ENCODE measurements at places on chromosomes 16 and 17.
A peak's percentile ranks its signal among the peaks of the same experiment; 100 is the strongest.

DNA sequence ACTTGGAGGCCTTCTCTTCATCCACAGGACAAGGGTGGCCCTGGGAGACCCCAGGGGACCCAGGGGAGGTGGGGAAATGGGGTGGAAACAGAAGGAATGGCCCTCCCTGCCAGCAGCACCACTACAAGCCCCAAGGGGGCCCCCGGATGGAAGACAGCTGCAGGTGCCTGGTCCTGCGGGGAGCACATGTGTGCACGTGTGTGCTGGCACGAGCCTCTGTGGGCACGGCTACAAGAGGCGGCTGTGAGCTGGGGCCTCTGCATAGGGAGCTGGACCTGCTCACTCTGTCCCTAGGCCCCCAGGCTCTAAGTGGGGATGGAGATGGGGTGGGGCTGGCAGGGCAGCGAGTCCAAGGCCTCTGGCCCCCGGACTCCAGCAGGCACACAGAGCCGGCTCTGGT is 13.2 kb upstream of the AATK start:
- no peak overlapping the region for H3K4me3 ChIP-seq
- no peak for DNase-seq
- H3K27me3 ChIP-seq, result no peaks in the 10 kb centered on the region
- no peaks in the 10 kb centered on the region for H3K36me3 ChIP-seq
- no peaks in the 10 kb centered on the region for H3K4me1 ChIP-seq
- H3K27ac ChIP-seq, result no peak overlapping the region

DNA sequence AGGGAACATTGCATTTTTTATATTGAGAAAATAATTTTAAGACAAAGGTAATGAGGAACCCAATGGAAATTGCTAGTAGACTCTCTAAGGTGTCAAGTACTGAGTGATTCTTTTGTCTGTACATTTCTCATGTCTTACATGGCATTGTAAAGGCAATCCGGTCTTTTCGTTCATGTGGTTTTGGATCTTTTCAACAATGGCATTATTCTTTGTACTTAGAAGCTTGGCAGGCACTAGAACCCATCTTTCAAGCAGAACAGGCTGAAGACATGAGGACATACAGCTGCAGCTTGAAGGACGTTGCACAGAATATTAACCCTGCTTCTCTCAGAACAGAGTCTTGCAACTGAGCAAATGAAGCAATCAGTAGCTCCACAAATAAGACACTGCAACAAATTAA is 231.5 kb upstream of the ZFHX3 start:
- no peaks in the 10 kb centered on the region for H3K4me1 ChIP-seq
- no peaks in the 10 kb centered on the region for H3K36me3 ChIP-seq
- H3K4me3 ChIP-seq, result no peak overlapping the region
- no peak for DNase-seq
- H3K27me3 ChIP-seq, result no peaks in the 10 kb centered on the region
- no peak overlapping the region for H3K27ac ChIP-seq

DNA sequence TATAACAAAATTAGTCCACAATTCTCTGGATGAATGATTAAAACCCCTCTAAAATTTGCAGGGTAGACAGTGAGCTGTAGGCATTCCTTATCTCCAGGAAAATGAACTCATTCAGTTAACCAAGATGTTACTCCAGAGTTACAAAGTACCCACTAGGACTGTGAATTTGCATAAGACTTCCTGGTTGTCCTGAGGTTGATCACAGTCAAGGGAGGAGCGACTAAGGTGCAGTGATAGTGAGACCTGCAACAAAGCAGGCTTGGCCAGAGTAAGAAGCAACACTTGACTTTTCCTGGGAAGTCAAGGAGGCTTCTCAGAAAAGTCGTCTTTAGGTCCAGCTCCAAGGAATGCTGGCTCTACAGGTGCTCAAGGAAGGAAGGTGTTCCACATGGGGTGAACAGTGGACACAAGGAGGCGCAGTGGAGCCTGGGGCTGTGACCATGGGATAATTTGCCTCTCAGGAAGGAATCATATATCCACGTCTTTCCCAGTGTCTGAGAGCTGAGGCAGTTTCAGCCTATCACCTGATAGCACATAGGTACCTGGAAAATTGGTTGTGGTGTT is 821.1 kb upstream of the EEF2KMT start:
- DNase-seq, result peak; percentile 89
- H3K27me3 ChIP-seq, result no peaks in the 10 kb centered on the region
- H3K4me1 ChIP-seq, result peaks cover 29% of the 10 kb centered on the region
- H3K27ac ChIP-seq, result no peak overlapping the region
- no peaks in the 10 kb centered on the region for H3K36me3 ChIP-seq
- H3K4me3 ChIP-seq, result no peak overlapping the region

DNA sequence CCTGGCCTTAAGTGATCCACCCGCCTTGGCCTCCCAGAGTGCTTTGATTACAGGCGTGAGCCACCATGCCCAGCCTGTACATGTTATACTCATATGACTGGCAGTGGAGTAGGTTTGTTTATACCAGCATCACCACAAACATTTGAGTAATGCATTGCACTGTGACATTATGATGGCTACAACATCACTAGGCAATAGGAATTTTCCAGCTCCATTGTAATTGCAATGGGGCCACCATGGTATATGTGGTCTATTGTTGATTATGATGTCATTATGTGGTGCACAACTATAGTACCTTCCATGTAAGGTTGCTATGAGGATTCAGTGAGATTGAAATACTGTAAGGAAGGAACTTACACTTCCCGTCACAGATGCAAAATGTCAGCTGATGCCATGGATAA is 168.9 kb downstream of the COPRS start:
- no peak for DNase-seq
- H3K4me1 ChIP-seq, result no peaks in the 10 kb centered on the region
- H3K27me3 ChIP-seq, result no peaks in the 10 kb centered on the region
- H3K4me3 ChIP-seq, result no peak overlapping the region
- H3K36me3 ChIP-seq, result no peaks in the 10 kb centered on the region

DNA sequence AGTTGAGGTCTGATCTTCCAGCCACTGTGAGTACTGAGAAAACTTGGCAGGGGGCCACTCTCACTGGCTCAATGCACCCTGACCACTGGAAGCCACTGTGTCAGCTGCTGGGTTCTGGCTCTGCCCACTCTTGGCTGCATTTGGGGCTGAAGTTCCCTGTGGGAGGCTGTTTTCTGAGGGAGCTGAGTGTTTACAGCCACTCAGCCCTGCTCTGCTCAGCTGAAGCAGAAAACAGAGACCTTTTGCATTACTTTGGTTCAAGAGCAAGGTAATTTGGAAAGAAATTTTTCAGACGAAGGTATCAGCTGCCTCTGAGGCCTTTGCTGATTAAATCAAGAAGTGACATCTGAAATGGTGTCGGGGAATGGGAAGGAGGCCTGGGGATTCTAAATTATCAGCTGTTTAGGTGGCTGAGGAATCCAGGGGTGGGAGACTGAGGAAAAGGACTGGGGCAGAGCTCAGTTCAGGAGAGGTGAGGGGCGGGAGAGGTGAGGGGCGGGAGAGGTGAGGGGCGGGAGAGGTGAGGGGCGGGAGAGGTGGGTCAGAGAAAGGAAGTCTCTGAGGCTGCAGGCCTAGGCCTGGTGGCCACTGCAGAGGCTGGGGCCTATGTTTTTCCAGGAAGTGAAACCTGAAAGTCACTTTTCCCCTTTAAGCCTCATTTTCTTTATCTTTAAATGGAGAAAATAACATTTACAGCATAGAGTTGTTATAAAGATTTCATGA is at the start of gene ACSM5:
Gene ACSM5 (plus strand): TSS at position 137 of the 723 bp plus-strand sequence. CDS start 1,951 bp downstream, outside the sequence.
- no peaks in the 10 kb centered on the region for H3K36me3 ChIP-seq
- no peaks in the 10 kb centered on the region for H3K4me1 ChIP-seq
- H3K4me3 ChIP-seq, result no peak within 1 kb of the TSS
- DNase-seq, result peak; percentile 54
